Activated CD4-positive, alpha-beta T cell treated with anti-CD3 and anti-CD28 coated beads for 36 hours (primary cell): ENCODE measurements at places on chromosomes 4 and X. TPM values are rescaled to one million over a fixed set of nuclear protein-coding genes. Genes with fewer than 3 reads are reported as not detected.

- no peaks in the 10 kb centered on the region for H3K4me1 ChIP-seq
- DNase-seq, result no peak
- no peak overlapping the region for H3K4me3 ChIP-seq
- no peaks in the 10 kb centered on the region for H3K36me3 ChIP-seq
- no peak overlapping the region for H3K27ac ChIP-seq
These were observed 168.4 kb downstream of the MAD2L1 start for GRCh38 chr4:119898211-119898610.

- no peaks in the 10 kb centered on the region for H3K36me3 ChIP-seq
- H3K4me3 ChIP-seq, result no peak overlapping the region
- peaks cover 4% of the 10 kb centered on the region for H3K27me3 ChIP-seq
- H3K27ac ChIP-seq, result no peak overlapping the region
- H3K4me1 ChIP-seq, result no peaks in the 10 kb centered on the region
These were observed 26.5 kb downstream of the MYOZ2 start for GRCh38 chr4:119162174-119162573.

- H3K4me3 ChIP-seq, result no peak overlapping the region
- H3K27me3 ChIP-seq, result no peaks in the 10 kb centered on the region
- H3K4me1 ChIP-seq, result no peaks in the 10 kb centered on the region
These were observed 9.2 kb downstream of the LRRC66 start for GRCh38 chr4:52010986-52011385.

GRCh38 chrX:31796624-31797023 is 724.8 kb upstream of the FTHL17 start:
- no peak overlapping the region for H3K4me3 ChIP-seq
- H3K27me3 ChIP-seq, result no peaks in the 10 kb centered on the region
- no peak overlapping the region for H3K27ac ChIP-seq
- H3K36me3 ChIP-seq, result no peaks in the 10 kb centered on the region
- no peak for DNase-seq
- no peaks in the 10 kb centered on the region for H3K4me1 ChIP-seq

DNA sequence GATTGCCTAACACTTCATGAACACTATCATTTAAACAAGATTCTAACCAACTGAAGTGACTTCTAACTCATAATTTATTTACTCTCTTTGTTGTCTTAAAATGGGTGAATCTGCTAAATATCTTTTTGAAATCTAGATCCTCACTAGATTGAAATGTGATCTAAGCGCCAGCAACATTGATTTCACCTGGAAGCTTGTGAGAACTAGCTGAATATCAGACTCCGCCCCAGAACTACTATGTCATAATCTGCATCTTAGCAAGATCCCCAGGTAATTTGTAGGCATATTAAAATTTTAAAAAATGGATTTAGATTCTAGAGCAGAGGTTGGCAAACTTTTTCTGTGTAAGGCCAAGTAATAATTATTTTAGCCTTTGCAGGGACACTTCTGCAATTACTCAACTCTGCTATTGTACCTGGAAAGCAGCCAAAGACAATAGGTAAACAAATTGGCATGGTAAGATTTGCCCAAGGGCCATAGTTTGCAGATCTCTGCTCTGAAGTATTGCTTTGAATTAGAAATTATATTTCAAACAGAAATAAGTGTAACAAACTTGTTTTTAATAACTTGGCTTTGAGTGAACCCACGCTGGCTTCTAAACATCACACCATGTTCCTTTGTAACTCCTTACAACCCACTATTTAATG is 121.5 kb downstream of the REELD1 start:
- H3K4me1 ChIP-seq, result peaks cover 3% of the 10 kb centered on the region
- no peaks in the 10 kb centered on the region for H3K27me3 ChIP-seq
- H3K4me3 ChIP-seq, result no peak overlapping the region
- DNase-seq, result no peak
- no peaks in the 10 kb centered on the region for H3K36me3 ChIP-seq
- H3K27ac ChIP-seq, result no peak overlapping the region

DNA sequence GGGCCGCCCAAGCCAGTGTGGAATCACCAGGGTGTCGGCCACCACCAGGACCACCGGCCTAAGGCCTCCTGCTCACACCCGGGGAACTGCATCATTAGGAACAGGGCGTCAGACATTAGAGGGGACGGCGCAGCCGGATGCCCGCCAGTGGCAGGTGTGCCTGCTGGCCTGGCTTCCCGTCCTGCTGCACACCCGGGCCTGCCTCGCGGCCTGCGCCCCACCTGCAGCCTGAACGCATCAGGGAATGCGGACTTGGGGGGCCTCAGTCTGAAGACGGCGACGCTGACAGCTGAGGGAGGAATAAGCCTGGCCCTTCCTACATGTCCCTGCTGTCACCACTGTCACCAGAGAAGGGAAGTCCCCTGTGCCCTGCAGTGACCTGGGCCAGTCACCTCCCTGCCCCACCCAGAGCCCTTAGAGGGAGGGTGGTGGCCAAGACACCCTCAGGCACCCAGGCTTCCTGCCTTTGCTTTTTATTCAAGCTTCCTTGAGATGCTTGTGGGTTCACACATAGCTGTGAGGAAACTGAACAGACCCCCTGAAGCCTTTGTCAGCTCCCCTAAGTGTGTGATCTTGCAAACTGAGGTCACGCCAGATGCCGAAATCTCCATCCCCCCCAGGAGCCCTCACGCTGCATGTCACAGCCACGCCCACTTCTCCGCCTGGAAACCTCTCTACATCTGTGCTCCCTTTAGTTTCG is 3.2 kb downstream of the DGKQ start:
- H3K4me3 ChIP-seq, result no peak overlapping the region
- H3K27ac ChIP-seq, result no peak overlapping the region
- peaks cover 2% of the 10 kb centered on the region for H3K36me3 ChIP-seq
- H3K4me1 ChIP-seq, result peaks cover 6% of the 10 kb centered on the region
- no peaks in the 10 kb centered on the region for H3K27me3 ChIP-seq

DNA sequence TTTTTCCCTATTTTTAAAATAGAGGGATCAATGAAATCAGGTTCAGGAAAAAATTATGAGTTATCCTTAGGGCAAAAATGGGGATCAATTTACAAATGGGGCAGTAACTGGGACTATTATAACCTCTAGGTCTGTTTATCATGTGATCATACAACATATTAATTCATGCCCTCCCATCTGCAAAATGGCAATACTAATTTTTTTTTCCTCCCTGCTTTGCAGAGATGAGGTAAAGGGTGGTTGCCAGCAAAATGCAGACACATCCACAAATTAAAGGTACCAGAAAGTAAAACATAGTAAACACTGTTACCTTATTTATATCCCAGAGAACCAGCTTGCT is 467 bp downstream of the HSD17B11 start:
- peaks cover 48% of the 10 kb centered on the region for H3K4me1 ChIP-seq
- peak overlapping the region; percentile 78 for H3K4me3 ChIP-seq
- H3K27ac ChIP-seq, result peak overlapping the region; percentile 92

- no peak overlapping the region for H3K27ac ChIP-seq
- H3K27me3 ChIP-seq, result no peaks in the 10 kb centered on the region
- H3K4me3 ChIP-seq, result no peak overlapping the region
- no peaks in the 10 kb centered on the region for H3K36me3 ChIP-seq
- no peak for DNase-seq
- no peaks in the 10 kb centered on the region for H3K4me1 ChIP-seq
These were observed 14.9 kb upstream of the MORC4 start for GRCh38 chrX:107014936-107015335.

DNA sequence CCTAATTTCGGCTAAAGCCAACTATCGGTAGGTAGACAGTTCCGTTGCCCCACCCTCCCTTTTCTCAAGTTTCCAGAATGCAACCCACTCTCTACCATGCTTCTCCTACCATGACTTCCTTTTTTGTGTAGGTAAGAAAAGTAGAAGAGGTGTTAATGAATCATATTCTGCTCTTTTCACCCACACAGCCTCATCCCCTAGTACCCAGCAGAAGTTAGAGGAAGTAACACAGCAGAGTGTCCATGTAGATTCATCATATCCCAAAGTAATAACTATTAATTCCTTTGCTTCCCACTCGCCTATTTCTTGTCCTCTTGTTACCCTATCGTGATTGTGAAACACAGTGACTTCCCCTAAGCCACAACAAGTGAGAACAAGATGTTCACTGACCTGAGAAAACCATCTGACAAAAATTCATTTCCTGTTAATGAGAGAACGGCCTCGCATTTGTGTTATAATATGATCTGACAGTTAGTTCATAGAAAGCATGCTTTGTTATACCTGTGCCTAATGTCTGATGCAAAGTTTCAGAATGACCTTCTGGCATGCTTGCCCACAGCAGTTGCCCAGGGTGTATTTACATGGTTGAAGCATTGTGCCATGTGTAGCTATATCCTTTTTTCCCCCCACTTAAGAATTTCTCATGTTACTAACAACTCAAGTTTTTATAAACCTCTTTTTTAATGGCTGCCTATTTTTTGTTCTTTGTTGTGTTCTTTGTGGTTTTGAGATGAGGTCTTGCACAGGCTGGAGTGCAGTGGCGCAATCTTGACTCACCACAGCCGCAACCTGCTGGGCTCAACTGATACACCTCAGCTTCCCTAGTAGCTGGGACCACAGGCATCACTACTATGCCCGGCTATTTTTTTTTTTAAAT is 185.6 kb downstream of the RAP1GDS1 start:
- peaks cover 36% of the 10 kb centered on the region for H3K4me1 ChIP-seq
- H3K27ac ChIP-seq, result peak overlapping the region; percentile 93
- H3K4me3 ChIP-seq, result peak overlapping the region; percentile 43
- H3K27me3 ChIP-seq, result no peaks in the 10 kb centered on the region

Gene GAGE12E
- total RNA-seq, result not detected

Gene LRCH2
- total RNA-seq, result not detected

Gene LDB2
- total RNA-seq, result not detected

Gene RHOXF2B
- not detected for total RNA-seq

Gene HTN1
- not detected for total RNA-seq

Gene POU4F2
- total RNA-seq, result not detected
